Amniotic stem cell (primary cell): ENCODE measurements at places on chromosomes 3 and 15.
A peak's percentile ranks its signal among the peaks of the same experiment; 100 is the strongest.

GRCh38 chr3:45497963-45498362 lies 96.6 kb upstream of the LIMD1 start:
- no peak for DNase-seq

DNA sequence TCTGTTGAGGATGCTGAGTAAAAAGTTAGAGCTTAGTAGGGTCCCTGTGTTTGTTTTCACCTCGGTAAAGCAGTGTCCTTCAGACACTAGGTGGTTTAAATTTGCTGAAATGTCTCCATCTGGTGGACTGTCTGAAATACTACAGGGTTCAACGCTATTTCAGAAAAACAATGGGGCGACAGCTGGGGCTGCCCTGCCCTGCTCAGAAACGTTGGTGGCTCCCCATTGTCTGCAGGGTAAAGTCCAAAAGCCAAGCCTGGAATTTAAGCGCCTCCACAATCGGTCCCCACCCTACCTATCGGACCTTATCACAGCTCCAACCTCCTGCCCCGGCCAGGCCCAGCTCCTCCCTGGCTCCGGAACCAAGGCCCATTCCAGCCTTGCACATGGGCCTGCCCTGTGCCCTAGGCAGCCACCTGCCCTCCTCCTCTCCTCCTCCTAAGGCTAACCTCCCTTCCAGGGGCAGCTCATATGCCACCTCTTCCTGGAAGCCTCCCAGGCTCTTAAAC lies 4.3 kb upstream of the TSEN2 start:
- peak; percentile 16 for DNase-seq

DNA sequence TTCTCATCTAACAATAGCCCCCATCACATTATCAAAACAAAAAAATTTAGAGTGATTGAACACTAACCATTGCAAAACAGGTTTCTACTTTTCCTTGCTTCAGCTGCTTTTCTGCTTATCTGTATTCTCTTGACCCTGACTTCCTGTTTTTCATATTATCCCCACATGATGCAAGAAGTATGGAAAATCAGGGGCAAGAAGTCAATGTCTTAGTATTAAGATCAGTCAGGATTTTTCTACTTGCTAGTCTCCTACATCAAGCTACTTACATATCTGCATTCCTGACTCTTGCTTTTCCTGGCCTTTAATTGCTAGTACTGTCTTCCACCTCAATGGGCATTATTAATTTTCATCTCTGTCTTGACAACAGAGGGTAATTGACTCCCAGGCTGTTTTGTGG lies 300.2 kb downstream of the OTOL1 start:
- no peak for DNase-seq

- DNase-seq: no peak
These were observed 52.6 kb downstream of the FBN1 start for GRCh38 chr15:48592933-48593332.

GRCh38 chr3:142279965-142280590 lies 54.7 kb upstream of the GK5 start:
- DNase-seq: peak; percentile 39

GRCh38 chr3:45966371-45966791 lies 23.1 kb downstream of the CXCR6 start:
- no peak for DNase-seq

DNA sequence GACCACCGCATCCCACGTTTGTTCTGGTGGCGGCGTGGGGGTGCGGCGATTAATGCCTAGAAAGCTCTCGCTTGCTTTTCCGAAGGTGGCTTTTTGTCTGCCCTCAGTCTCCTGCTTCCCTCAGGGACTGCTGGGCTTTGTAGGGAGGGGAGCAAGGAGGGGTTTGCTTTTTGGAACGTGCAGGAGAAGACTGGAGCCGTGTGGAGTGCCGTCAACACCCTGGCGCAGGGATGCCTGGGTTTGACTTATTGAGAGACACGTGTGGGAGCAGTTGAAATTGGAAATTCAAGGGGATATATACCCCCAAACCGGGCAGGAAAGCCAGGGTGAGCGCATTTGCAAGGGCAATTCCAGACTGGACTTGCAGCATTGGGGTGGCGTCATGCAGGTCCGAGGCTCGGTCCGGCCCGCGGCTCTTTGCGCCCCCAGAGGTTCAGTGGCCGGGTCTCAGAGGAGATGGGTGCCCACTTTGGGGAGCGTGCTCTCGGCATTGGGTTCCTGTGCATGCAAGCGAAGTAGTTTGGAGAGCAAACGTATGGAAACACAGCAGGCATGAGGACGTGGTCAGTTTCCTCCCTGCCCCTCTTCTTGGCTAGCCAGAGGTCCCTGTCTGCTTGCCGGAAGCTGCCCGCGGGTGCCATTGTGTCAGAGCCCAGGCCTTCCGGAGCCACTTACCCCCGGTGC lies 2.1 kb downstream of the EPHB1 start:
- DNase-seq: no peak

DNA sequence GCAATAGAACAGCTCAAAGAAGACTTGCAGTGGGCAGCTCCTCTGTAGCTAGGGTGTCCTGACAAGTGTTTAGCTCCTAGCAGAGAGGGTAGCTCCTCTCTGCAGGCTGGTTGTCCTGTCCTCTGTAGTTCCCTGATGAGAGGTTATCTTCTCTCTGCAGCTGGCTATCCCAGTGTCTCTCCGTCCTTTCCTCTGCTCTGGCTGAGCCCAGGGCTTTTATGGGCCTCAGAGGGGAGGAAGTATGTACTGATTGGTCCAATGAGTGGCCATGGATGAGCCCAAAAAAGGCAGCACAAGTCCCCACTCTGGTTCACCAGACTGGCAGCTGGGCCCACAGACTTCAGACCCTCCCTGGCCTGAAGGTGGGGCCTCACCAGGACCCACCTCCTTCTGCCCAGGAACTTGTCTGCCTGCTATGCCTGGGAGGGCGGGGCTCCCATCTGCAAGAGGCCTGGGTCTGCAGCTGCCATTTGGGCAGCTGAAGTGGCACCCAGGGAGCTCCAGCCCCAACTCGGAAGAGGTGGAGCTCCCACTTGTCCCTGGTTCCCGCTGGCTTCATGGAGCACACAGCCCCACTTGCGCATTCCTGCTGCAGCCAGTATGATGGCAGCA lies 27.2 kb upstream of the MEX3B start:
- no peak for DNase-seq

DNA sequence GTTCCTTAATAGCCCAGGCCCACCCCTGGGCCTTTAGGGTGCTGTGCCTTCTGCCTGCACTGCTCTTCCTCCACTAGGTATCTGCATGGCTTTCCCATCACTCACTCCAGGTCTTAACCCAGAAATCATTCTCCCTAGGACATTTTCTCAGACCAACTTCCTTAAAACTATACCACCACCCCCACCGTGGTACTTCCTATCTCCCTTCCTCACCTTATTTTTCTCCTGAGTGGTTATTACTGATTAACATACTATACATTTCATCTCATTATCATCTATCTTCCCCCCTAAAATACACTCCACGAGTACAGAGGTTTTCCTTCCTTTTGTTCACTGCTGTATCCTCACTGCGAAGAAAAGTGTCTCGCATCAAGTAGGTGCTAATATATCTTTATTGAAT lies 115.2 kb downstream of the ANO10 start:
- DNase-seq: no peak

- no peak for DNase-seq
These were observed 15.1 kb upstream of the ZBTB47 start for GRCh38 chr3:42638339-42638842.

DNA sequence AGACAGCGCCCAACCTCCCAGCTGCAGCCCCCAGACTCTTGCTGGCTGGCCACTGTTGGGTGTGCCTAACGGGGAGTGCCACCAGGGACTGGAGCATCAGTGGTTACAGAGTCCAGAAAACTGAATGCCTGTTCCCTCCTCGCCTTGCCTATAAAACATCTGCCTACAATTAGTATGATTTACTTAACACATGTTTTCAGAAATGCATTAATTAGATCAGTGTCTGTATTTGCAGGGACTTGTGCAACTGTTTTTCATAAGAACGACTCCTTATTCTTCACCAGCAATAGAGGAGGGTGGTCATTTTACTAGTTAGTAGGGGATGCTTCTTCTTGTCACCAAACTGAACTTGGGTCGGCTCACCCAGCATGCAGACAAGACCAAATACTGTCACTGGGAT lies 248.7 kb downstream of the GABRG3 start:
- DNase-seq: no peak

GRCh38 chr15:43214592-43215295 lies 6.1 kb downstream of the EPB42 start:
- no peak for DNase-seq

GRCh38 chr3:135766115-135766514 lies 199.4 kb upstream of the PPP2R3A start:
- DNase-seq: no peak

DNA sequence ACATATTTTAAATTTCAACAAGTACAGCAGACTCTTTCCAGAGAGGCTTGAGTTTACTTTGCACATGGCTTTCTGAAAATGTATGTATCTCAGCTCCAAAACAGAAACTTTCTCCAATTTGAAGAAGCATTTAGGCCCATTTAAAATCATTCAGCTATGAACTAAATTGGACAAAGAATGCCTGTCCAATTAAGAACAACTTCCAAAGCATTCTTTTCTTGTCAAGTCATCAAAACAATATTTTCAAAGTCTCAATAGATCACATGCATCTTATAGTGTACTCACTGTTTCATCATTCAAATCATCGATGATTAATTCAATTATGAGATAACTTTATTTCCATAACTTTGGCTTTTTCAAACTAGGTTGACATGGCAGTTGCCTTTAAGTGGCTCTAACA lies 95.2 kb downstream of the KBTBD8 start:
- no peak for DNase-seq

GRCh38 chr3:142828703-142829305 lies 60.1 kb downstream of the PCOLCE2 start:
- DNase-seq: peak; percentile 63

DNA sequence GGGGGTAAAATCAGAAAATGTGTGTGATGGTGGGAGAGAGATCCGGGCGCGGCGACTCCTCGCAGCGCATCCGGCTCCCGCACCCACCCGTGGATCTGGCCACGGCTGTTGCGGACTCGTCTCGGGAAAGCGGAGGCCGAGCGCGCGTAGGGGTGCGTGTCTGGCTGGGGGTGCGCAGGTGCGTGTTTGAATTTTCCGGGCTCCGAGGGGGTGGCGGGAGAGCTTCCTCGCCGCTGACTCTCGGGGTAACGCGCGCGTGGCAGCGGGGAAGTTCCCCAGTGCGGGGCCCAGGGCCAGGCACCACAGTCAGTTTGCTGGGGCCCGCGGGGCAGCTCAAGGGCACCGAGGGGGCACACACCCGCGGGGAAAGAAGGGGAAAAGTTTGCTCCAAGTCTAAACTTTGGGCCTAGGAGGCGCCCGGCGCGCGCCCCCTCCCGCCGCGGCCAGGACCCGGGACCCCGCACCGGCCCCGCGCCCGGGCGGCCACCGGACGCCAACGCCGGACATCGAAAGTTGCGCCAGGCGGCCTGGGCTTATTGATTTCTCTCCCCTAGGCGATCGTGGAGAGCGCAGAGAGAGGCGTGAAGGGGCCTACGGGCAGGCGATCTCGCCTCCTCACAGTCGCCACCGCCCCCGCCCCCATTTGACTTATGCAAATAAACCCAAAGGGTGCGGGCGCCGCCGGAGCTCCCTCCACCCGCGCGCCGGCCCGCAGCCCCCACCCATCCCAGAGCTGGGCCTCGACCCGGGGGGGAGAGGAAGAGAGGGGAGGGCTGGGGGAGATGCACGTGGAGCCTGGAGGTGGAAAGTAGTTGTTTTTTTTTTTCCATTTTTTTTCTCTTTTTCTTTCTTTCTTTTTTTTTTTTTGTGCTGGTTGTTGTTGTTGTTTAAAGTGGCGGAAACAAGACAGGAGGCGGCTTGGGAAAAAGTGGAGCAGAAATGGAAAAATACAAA lies 639 bp downstream of the FOXP1 start:
- DNase-seq: no peak

- DNase-seq: no peak
These were observed 79.0 kb downstream of the NEDD4 start for GRCh38 chr15:55914446-55914845.

- DNase-seq: no peak
These were observed 56.3 kb downstream of the PDZRN3 start for GRCh38 chr3:73568371-73568862.

GRCh38 chr15:90956274-90957030 lies 1.8 kb downstream of the RCCD1 start:
- DNase-seq: peak; percentile 9

GRCh38 chr3:38122712-38123290 lies 14.1 kb downstream of the ACAA1 start:
- DNase-seq: no peak

- peak; percentile 10 for DNase-seq
These were observed 127.8 kb downstream of the HCN4 start for GRCh38 chr15:73240866-73241499.

DNA sequence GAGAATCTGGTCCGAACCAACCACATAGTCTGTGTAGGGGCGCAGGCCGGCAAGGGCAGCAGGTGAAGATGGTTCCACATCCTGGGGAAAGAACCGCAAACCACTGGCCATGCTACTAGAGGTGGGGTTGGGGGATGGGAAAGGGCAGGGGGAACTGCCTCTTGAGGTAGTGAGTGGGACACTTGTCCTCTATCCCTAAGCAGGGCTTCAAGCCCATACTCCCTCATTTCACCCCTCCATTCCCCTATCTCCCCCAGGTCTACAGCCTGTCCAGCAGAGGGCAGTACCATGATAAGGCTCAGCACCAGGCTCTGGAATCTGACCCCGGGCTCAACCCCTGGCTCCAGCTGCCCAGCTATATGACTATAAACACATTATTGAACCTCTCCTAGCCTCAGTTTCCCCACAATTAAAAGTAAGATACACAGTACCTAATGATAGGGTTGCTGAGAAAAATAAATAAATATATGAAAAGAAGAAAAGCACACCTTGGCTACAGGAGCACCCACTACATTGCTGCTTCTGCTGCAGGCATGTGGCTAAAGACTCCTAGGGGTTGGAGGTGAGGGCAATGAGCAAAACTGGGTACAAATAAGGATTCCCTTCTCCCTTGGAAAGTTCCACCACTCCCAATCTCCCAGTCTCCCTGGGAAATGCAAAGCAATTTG lies 6.3 kb downstream of the GORASP1 start:
- no peak for DNase-seq

DNA sequence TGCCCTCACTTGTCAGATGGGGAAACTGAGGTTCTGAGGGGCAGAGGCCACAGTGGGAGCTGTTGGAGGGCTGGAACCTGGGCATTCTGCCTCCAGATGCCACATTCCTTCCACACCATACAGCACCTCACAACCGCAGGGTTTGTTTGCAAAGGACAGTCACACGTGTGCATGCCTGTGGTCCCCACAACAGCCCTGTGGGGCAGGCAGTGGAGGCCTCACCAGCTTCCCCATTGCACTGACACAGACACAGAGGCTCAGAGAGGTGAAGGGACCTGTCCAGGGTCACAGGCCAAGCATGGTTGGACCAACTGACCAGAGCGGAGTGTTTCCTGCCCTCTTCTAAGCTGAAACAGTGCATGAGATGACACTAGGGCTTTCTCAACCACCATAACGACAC lies 75.2 kb upstream of the SEC13 start:
- DNase-seq: no peak

- DNase-seq: no peak
These were observed 639 bp downstream of the NIPA1 start for GRCh38 chr15:22786868-22787698.

DNA sequence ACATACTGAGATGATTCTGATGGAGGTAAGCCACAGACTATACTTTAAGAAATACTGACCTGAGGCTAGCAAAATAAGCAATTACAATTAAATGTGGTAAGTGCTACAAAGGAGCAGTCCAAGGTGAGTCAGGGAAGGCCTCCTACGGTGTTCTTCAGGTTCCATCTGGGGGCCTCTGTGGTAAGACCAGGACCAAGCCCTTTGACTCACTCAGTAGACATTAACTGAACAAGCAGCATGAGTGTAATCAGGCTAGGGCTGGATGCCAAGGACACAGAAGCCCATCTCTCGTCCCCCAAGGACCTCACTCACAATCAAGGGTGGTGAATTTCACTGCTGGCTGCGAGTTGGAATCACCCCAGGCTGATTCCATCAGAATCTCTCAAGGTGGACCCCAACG lies 37.3 kb downstream of the DZIP1L start:
- no peak for DNase-seq

GRCh38 chr15:98347866-98348265 lies 300.5 kb upstream of the IGF1R start:
- DNase-seq: no peak
